ENCODE measurements at places on chromosomes 6 and 20.

DNA sequence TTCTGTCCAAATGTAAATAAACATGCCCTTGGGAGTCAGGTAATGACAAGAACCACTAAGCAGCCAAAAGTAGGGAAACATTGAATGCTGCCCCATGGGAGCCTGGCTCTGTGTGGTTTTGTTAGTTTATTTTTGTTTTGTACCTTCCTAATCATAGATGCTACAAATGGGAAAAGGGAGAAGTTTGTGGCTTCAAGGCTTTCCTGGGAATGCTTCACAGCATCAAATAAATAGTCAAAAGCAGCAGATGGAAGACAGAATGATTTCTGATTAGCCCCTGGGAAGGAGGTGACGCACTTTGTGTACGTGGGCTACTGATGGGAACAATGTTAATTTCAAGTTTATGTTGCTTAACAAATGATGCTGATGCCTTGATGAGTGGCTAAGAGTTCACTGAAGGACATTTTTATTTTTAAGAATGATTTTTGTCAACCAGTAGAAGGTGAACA is 532.7 kb downstream of the BCKDHB start:
- no peak for DNase-seq

DNA sequence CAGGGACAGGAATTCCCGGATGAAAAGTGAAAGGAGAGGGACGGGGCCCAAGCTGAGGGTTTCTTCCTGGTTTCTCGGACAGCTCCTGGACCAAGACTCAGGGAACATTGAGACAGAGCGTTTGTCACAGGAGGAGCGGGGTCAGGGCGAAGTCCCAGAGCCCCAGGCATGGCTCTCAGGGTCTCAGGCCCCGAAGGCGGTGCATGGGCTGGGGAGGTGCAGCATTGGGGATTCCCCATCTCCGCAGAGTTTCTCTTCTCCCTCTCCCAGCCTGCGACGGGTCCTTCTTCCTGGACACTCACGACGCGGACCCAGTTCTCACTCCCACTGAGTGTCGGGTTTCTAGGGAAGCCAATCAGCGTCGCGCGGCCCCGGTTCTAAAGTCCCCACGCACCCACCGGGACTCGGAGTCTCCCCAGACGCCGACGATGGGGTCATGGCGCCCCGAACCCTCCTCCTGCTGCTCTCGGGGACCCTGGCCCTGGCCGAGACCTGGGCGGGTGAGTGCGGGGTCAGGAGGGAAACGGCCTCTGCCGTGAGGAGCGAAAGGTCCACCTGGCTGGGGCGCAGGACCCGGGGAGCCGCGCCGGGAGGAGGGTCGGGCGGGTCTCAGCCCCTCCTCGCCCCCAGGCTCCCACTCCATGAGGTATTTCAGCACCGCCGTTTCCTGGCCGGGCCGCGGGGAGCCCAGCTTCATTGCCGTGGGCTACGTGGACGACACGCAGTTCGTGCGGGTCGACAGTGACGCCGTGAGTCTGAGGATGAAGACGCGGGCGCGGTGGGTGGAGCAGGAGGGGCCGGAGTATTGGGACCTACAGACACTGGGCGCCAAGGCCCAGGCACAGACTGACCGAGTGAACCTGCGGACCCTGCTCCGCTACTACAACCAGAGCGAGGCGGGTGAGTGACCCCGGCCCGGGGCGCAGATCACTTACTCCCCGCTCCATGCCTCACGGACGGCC is 54.6 kb upstream of the POLR1H start:
- no peak for DNase-seq

DNA sequence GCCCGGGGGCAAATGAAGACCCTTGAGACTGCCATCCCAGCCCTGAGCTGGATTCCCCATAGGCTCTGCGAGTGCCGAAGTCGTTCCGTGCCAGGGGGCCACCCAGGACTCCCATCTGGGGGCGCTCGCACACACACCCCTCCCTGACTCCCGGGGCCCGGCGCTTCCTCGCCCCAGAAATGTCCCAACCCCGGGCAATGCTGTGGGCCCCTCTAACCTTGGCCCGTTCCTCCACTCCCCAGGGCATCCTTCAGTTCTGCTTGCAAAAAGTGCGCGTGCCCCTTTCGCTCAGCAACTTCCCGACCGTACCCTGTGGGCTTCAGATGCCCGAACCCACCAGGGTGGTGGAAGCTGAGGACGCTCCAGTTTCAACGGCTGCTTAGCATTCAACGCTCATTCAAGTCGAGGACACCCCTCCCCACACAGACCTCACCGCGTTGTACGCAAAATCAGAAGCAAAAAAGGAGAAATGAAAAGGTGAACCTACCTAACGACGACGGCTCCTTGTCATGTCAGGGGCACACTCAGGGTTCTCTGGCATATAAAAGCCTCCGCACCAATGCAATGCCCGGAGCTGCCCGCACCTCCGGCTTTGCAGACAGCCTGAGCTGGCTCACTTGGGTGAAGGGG is 25.3 kb downstream of the RIPOR2 start:
- no peak for DNase-seq

DNA sequence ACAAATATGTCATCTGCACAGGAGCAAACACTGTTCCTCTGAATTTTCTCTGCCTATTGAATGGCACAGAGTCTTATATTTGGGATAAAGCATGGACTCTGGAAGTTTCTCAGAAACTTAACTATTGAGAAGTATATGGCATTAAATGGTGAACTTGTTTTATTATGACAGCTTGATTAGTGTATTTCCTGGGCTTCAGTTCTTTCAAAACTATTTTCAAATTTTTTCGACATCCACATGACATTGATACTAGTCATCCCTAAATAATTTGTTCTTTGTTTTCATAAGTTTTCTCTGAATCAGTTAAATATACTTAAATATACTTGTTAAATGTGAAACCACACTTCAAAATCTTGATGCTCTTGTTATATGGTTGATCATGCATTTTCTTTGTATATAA is 144.0 kb upstream of the TSHZ2 start:
- DNase-seq: no peak

- no peak for DNase-seq
Measured at GRCh38 chr6:148758492-148758891, 11.7 kb downstream of the UST start.

GRCh38 chr6:158353883-158354877 is 41.9 kb downstream of the TULP4 start:
- DNase-seq: no peak
